Gastroesophageal sphincter (tissue), 4 donors: ENCODE measurements at places on chromosomes 7 and 10. TPM values are rescaled to one million over a fixed set of nuclear protein-coding genes. Genes with fewer than 3 reads are reported as not detected.
A peak's percentile ranks its signal among the peaks of the same experiment; 100 is the strongest.

Gene ARMC3
- total RNA-seq: not detected

Gene FAM237B
- not detected for total RNA-seq

Gene OR6B1
- total RNA-seq: not detected

Gene HHEX
- total RNA-seq: 2.8 TPM

Gene GNAT3
- not detected for total RNA-seq

- ATAC-seq: no peak
- H3K27ac ChIP-seq: no peak overlapping the region
- H3K27me3 ChIP-seq: no peaks in the 10 kb centered on the region
These were observed 179.3 kb downstream of the WNT2 start for GRCh38 chr7:117143580-117143979.

DNA sequence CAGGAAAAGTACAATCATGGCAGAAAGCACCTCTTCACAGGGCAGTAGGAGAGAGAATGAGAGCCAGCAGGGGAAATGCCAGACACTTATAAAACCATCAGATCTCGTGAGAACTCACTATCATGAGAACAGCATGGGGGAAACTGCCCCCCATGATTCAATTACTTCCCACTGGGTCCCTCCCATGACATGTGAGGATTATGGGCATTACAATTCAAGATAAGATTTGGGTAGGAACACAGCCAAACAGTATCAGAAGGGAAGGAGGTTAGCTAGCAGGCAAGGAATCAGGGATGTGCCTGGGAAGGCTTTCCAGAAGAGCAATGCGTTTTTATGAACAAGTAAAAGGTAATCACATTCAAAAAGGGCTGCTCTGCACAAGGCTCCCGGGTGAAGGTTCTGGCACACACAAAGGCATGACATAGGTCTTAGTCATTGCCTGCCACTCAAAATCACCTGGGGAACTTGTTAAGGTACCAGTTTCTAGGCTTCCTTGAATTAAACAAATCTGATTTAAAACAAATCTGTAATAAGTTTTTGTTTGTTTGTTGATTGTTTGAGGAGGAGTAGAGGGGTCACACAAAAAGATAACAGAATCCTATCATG, 40.9 kb downstream of the BMPER start:
- no peaks in the 10 kb centered on the region for H3K27me3 ChIP-seq
- H3K36me3 ChIP-seq: no peaks in the 10 kb centered on the region
- H3K4me3 ChIP-seq: no peak overlapping the region
- no peak for ATAC-seq

GRCh38 chr7:27244488-27245123, 2.0 kb downstream of the EVX1 start:
- no peaks in the 10 kb centered on the region for H3K36me3 ChIP-seq
- ATAC-seq: no peak
- H3K27me3 ChIP-seq: peaks cover 100% of the 10 kb centered on the region
- peaks cover 31% of the 10 kb centered on the region for H3K4me1 ChIP-seq
- H3K27ac ChIP-seq: no peak overlapping the region

DNA sequence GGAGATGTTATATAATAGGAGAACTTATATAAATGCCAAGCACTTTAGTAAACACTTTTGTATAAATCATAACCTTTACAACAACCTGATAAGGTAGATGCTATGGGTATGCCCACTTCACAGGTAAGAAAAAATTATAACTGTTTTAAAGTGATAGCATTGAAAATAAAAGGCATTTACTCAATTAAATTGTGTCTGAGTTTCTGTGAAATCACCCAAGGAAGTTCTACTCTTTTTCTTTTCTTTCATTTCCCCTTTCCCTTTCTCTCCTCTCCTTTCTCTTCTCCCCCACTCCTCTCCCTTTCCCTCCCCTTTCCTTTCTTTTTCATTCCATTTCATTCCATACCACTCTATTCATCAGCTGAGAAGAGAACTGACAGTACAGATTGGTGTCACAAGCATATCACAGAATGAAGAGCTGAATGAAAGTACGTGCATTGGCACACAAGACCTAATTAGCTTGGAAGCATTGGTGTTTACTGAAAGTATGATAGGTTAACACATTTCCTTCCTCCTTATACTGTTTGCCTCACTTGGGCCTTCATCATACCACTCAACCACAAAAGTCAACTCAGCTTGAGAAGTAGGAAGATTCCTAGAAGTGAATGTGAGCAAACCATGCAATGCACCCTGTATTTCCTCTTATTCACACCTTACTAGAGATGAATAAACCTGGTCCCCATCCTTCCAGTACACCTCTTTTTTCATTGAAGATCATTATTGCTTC, 117.9 kb upstream of the AGR3 start:
- no peaks in the 10 kb centered on the region for H3K36me3 ChIP-seq
- no peak for ATAC-seq
- H3K4me3 ChIP-seq: no peak overlapping the region
- H3K27me3 ChIP-seq: no peaks in the 10 kb centered on the region
- H3K27ac ChIP-seq: no peak overlapping the region

GRCh38 chr10:86357676-86358075, 8.9 kb downstream of the GRID1 start:
- peaks cover 17% of the 10 kb centered on the region for H3K27me3 ChIP-seq
- H3K4me1 ChIP-seq: no peaks in the 10 kb centered on the region
- H3K36me3 ChIP-seq: no peaks in the 10 kb centered on the region
- H3K27ac ChIP-seq: no peak overlapping the region

DNA sequence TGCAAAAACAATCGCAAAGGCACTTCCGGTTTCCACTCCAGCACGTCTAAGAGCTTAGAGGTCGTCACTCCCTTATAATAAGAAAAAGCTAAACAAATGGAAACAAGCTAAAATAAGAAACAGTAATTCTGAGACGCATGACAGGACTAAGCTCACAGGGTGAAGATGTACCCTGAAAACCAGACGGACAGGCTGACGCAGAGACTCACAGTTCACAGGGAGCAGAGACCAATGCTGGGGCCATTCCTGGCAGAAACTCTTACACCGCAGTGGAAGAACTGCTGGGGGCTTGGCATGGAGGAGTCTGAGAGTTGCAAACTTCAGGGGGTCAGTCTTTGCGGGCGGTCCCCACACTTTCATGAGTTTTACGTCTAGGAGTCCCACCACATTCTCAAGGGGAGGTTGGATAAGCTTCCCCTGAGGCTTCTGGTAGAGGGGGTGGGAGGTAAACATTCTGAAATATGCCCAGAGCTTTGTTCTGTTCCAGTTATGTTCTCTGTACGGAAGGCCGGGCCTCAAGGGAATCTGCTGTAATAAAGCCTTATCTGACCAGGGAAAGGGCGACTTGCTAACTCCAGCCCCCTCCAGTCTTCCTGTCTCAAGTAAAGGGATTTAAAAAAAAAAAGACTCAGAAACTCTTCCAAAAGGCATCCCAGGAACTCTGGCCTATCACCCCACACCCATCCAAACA, 47.8 kb downstream of the BRI3 start:
- H3K4me3 ChIP-seq: no peak overlapping the region
- H3K4me1 ChIP-seq: no peaks in the 10 kb centered on the region
- no peak for ATAC-seq
- peaks cover 16% of the 10 kb centered on the region for H3K27me3 ChIP-seq

- H3K4me1 ChIP-seq: no peaks in the 10 kb centered on the region
- no peak overlapping the region for H3K27ac ChIP-seq
- H3K27me3 ChIP-seq: no peaks in the 10 kb centered on the region
- ATAC-seq: no peak
- H3K36me3 ChIP-seq: no peaks in the 10 kb centered on the region
- no peak overlapping the region for H3K4me3 ChIP-seq
These were observed 38.3 kb upstream of the SFMBT2 start for GRCh38 chr10:7449063-7449695.

- no peak overlapping the region for H3K4me3 ChIP-seq
- no peak for ATAC-seq
- no peak overlapping the region for H3K27ac ChIP-seq
- no peaks in the 10 kb centered on the region for H3K4me1 ChIP-seq
These were observed 77.8 kb upstream of the IKZF1 start for GRCh38 chr7:50226669-50227068.

DNA sequence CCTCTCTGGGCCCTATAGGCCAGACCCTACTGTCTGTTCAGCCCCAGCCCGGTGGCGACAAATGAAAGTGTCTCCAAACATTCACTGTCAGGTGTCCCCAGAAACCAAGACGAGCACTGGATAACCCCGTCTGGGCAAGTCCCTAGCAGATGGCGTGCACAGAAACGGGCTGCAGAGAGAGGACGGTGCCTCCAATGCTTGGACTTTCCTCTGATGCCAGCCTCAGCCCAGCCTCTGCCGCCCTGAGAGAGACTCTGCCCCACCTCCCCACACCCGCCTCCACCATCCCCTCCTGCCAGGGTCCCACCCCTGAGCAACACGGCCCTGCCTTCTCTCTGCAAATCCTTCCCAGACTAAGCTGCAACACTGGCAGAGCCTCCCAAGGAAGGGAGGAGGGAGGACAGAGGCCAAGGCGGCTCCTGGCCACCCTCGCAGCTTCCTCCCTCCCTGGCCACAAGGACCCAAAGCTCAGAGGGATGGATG, 7.4 kb upstream of the LFNG start:
- no peak overlapping the region for H3K4me3 ChIP-seq
- H3K27me3 ChIP-seq: no peaks in the 10 kb centered on the region
- H3K27ac ChIP-seq: peak overlapping the region; percentile 67
- H3K4me1 ChIP-seq: no peaks in the 10 kb centered on the region
- ATAC-seq: no peak

DNA sequence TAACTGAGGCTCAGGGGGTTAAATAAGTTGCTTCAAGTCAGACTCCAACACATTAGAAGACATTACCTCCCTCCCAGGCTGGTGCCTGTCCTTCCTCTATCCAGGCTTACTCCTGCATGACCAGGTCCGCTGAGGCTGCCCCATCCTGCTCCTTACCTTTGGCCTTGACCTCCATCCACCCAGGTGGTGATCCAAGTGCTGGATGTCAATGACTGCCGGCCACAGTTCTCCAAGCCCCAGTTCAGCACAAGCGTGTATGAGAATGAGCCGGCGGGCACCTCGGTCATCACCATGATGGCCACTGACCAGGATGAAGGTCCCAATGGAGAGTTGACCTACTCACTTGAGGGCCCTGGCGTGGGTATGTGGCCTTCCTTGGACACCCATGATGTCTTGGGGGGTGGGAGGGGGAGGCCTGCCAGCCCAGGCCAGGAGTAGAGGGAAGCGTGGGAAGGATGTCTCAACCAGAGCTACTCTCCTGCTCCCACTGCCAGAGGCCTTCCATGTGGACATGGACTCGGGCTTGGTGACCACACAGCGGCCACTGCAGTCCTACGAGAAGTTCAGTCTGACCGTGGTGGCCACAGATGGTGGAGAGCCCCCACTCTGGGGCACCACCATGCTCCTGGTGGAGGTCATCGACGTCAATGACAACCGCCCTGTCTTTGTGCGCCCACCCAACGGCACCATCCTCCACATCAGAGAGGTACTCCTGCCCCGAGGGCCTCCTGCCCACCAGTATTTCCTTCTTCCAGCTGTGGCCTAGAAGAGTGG, 29.6 kb upstream of the VSIR start:
- H3K27ac ChIP-seq: no peak overlapping the region
- no peak for ATAC-seq
- H3K36me3 ChIP-seq: no peaks in the 10 kb centered on the region
- H3K27me3 ChIP-seq: no peaks in the 10 kb centered on the region

- no peaks in the 10 kb centered on the region for H3K4me1 ChIP-seq
- ATAC-seq: no peak
- no peak overlapping the region for H3K4me3 ChIP-seq
- H3K36me3 ChIP-seq: no peaks in the 10 kb centered on the region
These were observed 25.1 kb downstream of the NRF1 start for GRCh38 chr7:129636641-129637040.

DNA sequence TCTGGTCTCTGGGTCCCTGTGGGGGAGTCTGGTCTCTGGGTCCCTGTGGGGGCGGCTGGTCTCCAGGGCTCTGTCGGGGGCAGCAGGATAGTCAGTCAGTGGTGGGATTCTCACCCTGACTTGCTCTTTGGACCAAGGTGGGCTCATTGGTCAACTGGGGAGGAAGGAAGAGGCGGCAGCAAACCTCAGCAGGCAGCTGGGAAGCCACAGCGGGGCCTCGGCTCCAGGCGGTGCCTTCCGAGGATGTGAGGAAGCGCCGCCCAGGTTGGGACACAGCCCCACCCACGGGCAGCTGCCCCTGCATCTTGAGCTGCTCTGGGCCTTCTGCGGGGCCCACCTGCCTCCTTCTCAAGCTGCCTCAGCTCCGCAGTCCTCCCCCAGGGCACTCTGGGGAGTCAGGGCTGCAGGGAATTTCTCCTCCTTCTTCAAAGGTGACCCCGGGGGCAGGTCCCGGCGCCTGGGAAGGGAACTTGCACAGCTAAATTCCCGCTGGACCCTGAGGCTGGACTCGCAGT, 20.4 kb upstream of the KNDC1 start:
- no peak for ATAC-seq
- H3K36me3 ChIP-seq: no peaks in the 10 kb centered on the region
- no peaks in the 10 kb centered on the region for H3K4me1 ChIP-seq
- H3K4me3 ChIP-seq: no peak overlapping the region
